Eye (tissue), 1 donor: ENCODE measurements at places on chromosomes 3 and 15.

- DNase-seq, result peak; percentile 90
Measured at GRCh38 chr3:139559541-139559940, 20.0 kb upstream of the RBP1 start.

DNA sequence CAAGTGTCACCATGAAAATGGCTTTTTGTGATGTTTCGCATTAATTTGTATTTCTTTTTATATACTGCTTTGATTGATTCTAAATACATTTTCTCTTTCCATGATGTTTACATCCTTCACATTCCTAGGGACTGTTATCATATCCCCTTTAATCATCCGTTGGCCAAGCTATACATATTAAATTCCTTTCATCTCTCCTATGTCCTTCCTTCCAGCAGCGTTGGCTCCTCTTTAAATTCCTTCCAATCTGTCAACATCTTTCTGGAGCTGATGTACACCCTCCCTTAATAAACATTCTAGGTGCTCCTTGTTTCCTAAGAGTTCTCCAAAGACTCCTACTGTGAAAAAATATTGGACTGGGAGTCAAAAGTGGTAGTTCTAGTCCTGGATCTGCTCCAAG, 87.8 kb downstream of the IGF2BP2 start:
- DNase-seq, result no peak

- DNase-seq, result no peak
Measured at GRCh38 chr3:190089711-190090110, 31.0 kb downstream of the P3H2 start.

GRCh38 chr15:43534897-43535296, 17.5 kb downstream of the MAP1A start:
- DNase-seq, result no peak

- no peak for DNase-seq
Measured at GRCh38 chr15:61659566-61660190, 400.6 kb downstream of the VPS13C start.

GRCh38 chr3:101702726-101703125, 16.2 kb upstream of the RPL24 start:
- DNase-seq, result no peak

GRCh38 chr15:47685141-47685870, 32.0 kb upstream of the SEMA6D start:
- DNase-seq, result no peak

DNA sequence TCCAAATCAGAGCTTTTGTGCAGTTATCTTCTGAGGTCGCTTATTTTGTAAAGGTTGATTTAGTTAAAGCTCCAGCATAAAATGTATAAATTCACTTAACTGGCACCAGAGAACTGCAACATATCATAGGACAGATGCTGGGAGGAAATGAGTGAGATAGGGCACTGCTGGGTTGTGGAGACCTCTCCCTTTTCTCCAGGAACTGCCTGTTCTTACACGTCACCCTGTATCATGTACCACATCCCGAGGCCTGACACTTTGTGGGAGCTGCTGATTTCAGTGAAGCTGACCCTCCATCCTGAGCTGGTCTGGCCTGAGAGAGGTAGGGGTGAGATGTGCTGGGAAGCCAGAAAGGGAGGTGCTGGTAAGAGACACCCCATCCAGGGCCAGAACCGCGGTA, 213.8 kb upstream of the FEZF2 start:
- no peak for DNase-seq

DNA sequence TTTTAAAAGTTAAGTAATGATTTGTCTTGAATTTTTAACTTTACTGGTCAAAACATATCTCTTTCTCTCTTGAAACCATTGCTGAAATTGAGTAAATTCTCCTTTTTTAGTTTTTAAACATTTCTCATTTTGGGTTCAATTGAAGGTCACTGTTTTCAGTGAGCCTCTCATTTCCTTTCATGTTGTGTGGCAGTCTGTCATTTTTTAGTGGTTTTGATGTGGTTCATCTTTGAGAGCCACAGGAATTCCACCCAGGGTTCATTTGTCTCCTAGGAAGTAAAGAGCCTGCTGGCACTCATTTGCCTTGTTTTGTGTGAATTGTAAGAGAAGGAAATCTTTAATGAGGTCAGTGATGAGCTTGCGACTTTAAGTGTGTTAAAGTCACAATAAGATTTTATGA, 10.4 kb downstream of the CLDN11 start:
- DNase-seq, result peak; percentile 70

DNA sequence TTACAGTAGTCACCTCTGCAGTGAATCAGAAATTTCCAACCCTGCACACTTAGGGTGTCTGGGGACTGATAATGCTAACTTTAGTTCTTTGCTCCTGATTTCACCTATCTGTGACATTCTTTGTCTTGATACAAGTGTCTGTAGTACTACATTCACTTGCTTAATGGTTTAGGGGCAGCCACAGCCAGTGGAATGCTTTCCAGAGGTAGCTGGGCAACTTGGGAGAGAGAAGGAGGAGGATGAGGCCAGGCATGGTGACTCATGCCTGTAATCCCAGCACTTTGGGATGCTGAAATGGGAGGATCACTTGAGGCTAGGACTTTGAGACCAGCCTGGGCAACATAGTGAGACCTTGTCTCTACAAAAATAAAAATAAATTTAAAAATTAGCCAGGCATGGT, 8.5 kb downstream of the BAHD1 start:
- no peak for DNase-seq

GRCh38 chr3:152524198-152525140, 255.7 kb downstream of the MBNL1 start:
- peak; percentile 79 for DNase-seq

DNA sequence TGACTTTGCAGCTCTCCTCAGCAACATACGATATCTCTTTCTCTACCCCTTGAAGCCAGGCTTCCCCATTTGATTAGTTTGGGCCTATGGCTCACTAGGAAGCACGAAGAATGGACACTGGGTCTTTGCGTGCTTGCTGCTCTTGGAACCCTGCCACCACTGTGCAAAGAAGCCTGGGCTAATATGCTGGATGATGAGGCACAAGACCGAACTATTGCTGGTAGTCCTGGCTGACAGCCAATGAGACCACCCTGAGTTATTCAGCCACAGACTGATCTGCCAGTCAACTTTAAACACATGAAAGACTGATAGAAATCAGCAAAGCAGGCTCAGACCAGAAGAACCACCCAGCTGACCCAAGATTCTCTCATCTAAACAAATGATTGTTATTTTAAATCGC, 250.3 kb downstream of the CBLB start:
- no peak for DNase-seq

DNA sequence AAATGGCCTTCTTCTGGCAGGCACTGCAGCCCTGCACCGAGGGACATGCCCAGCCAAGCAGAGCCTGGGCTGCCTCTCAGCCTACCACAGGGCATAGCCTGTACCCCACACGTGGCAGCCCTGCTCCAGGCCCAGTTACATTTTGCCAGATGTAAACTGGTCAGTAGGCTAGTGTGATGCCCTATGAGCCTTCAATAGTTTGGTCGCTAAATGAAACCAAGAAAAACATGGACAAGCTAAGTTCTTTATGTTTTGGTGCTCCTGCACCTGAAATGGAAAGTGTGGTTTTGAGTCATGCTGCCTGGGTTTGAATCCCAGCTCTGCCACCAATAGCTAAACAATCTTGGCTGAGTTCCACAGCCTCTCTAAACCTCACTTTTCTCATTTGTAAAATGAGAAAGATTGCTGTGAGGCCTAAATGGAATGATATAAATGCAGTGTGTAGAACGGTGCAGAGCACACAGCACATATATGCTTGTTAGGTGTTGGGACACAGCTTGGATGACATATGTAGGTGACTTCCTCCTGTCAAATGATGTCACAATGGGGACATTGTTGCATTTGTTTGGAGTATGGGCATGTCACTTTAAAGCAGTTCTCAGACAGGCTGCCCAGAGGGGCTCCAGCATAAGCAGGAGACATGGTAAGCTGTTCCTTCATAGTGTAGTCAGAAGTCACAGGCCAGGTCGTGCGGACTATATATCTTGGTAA, 57.4 kb downstream of the ZBTB38 start:
- DNase-seq, result no peak

DNA sequence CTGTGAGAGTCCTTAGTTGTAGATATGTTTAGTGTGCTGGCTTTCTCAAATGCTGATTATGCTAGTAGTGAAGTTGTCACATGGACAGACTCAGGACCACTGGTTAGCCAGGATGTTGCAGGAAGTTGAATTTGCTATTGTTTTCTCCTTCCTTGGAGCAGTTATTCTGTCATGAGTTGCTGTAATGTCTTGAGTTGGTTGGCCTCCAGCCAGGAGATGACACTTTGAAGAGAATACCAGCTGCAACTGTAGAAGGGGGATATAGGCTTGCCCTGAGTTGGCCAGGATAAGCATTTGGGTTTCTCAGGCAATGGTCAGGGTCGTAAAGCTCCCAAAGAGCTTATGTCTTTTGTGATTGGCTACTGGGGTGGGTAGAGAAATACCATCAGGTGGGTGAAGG, 206.7 kb downstream of the ZNF621 start:
- DNase-seq, result no peak

- no peak for DNase-seq
Measured at GRCh38 chr3:38031022-38031994, 1.9 kb upstream of the PLCD1 start.

- DNase-seq, result no peak
Measured at GRCh38 chr15:99917252-99917651, 184.0 kb upstream of the LYSMD4 start.

DNA sequence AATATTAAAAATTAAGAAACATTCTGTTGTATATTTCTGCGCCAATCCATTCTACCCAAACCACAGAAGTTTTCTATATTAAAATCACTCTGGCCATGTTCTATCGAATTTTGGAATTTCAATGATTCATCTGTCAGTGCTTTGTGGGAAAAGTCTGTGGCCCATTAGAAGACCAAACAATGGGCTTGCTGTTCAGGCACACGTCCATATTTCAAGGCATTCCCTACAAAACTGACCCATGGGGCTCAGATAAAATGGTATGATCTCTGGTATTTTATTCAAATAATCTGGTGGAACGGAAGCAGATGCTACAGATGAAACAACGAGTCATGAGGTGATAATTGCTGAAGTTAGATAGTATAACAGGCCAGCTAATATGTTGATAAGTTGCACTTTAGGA, 12.4 kb downstream of the NPHP3 start:
- DNase-seq, result no peak

GRCh38 chr3:101928890-101929289, 79.6 kb downstream of the NFKBIZ start:
- no peak for DNase-seq

GRCh38 chr15:39587731-39588530, 7.1 kb downstream of the THBS1 start:
- no peak for DNase-seq

GRCh38 chr15:83109532-83109931, 2.1 kb downstream of the TM6SF1 start:
- DNase-seq, result no peak

GRCh38 chr3:46383211-46383950, 12.6 kb downstream of the CCR5 start:
- DNase-seq, result no peak

- no peak for DNase-seq
Measured at GRCh38 chr15:42152921-42153698, 3.3 kb downstream of the PLA2G4F start.

- DNase-seq, result no peak
Measured at GRCh38 chr3:29802057-29802456, 521.2 kb downstream of the RBMS3 start.

DNA sequence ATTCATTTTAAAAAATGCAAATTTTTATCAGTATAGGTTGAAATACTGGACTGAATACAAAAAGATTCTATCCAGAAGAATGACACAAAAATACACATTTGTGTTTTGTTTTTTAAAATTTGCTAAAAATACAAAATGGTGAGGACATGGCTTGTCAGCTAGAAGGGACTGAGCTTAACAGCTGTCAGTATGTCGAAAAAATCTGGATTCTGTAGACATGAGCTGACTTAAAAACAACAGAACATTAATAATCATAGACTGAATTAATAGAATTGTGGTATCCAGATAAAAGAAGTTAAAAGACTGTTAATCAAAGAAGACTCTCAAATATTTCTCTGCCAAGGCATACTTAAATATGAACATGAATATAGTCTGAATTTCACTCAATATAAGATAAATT, 244.9 kb upstream of the CBLB start:
- DNase-seq, result no peak

DNA sequence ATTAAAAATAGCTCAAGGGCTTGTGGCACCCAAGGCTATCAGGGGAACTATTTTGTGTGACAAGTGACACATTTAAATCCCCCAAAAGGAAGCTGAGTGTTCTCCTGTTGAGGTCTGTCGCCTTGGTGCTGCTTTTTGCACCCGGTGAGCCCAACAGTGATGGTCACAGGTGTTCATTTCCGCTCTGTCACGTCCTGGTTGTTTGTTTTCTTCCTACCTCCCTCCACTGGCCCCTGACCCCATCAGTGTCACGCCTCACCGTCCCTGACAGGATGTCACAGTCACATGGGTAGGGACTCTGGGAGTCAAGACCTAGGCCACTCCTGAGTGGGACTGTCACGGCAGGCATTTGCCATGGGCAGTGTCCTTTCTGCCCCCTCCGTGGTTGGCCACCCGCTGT, 11.2 kb downstream of the SLCO3A1 start:
- no peak for DNase-seq

DNA sequence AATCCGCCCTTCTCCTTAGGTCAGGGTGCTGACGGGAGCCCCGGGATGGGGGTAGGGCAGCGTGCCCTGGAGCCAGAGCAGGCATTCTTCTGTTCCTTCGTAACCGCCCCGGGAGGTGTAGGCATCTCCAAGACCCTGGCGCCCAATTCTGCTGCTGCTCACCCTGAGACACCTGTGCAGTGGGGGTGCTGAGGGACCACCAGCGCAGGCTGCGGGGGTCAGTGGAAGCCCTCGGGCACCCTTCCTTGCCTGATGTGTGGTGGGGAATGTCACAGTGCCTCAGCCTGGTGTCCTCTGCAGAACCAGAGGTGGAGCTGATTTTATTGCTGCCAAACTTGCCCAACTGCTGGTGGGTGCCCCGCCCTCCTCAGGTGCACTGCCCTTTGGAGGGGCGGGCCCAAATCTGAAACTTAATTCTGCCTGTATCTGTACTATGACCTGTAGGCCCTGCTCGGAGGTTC, 7.3 kb downstream of the CSK start:
- no peak for DNase-seq

- DNase-seq, result no peak
Measured at GRCh38 chr15:37973856-37974255, 39.4 kb downstream of the TMCO5A start.

- no peak for DNase-seq
Measured at GRCh38 chr15:25640381-25640780, 201.6 kb upstream of the UBE3A start.

DNA sequence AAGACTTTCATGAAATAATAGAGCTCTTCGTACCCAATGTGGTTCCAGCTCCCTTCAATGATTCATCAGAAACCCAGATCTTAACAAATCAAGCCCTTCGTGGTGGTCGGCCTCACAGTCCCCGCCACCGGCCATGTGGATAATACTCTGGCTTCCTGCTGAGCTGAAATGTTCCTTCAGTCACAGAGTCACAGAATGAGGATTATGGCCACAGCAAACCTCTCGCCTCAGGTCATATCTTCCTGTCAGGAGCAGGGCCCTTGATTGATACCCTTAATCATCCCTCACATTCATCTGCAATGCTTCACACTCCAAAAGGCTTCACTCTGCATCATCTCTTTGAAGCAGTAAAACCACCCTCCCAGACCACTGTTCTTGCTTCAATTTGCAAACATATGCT, 452.6 kb downstream of the OCA2 start:
- peak; percentile 54 for DNase-seq
